DMS153 (cell line): ENCODE measurements at places on chromosomes 12 and 14.

GRCh38 chr14:60212503-60213371, 36.3 kb upstream of the PPM1A start:
- no peak for DNase-seq

- DNase-seq, result no peak
Measured at GRCh38 chr12:50246873-50247612, 36.3 kb downstream of the LIMA1 start.

DNA sequence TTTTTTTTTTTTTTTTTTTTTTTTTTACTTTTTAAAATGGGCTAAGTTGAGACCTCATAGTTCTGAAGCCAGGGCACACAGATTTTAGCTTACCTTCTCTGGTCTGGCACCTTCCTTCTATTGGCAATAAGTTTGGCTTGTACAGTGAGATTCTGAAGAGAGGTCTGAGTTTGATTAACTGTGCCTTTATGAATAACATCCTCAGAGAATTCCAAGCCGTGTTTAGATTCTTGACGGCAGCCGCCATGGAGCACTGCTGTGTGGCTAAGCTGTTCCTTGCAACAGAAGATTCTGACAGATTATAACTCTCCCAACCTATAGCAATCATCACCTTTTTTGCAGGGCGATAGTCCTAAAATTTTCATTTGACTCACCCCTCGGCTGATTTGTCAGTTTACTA, 354.9 kb upstream of the FAR2 start:
- no peak for DNase-seq

GRCh38 chr12:102702447-102703114, 214.5 kb downstream of the PAH start:
- DNase-seq, result no peak

DNA sequence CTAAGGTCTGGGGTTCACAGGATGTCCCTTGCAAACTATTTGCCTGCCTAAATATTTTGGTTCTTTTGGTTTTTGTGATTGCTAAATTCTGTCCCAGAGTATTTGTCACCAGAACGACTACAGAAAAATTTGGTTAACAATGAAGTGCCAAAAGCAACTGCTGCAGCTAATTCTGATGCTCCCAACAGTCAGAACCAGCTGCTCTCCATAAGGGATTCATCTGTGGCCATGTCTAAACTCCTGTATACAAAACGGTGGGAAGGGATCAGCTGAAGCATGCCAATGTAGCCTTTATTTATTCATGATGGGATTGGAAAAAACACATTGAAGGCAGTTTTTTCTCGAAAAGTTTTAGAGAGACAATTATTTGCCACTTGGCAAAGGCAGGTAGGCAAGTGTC, 29.3 kb upstream of the PELI2 start:
- DNase-seq, result no peak

DNA sequence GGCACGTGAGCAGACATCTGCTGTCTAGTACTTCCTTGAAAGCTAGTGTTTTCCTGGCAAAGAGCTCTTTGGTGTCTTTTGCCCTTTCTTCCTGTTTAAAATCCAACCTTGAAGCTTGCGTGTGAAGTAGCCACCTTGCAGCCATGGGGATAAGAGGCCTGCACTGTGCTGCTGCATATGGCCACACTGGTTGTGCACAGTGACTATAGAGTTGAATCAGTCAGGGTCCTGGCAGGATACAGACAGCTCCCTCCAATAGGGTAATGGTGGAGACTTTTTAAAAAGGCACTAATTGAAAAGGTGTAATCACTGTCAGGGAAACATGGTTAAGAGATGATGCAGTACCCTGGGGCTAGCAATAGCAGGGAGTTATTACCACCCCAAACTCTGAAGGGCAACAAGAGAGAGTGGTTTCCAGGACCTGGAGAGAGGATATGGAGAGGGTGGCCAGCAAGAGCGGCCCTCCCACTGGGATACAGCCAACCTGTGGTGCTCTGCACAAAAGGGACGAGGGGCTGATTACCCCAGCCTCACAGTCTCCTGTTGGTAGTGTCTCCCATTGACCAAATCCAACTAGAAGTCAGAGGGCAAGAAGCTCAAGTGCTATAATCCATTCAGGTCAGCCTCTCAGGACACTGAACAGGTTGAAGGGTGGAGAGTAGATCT, 4.8 kb upstream of the GLT8D2 start:
- DNase-seq, result no peak

DNA sequence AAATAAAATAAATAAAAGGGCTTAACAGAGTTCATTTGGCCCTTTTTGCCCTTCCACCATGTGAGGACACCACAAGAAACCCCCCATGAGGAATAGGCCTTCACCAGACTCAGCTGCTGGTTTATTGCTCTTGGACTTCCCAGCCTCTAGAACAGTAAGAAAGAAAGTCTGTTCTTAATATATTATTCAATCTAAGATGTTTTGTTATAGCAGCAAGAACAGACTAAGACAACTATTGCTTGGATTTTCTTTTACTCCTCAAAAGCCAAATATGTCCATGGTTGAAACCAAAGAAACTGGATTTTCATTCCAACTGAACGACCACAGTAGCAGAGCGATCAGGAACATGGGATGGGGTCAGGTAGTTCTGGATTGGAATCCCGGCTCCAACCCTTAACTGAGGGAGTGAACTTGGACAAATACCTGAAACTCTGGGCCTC, 157.2 kb upstream of the EEA1 start:
- no peak for DNase-seq

DNA sequence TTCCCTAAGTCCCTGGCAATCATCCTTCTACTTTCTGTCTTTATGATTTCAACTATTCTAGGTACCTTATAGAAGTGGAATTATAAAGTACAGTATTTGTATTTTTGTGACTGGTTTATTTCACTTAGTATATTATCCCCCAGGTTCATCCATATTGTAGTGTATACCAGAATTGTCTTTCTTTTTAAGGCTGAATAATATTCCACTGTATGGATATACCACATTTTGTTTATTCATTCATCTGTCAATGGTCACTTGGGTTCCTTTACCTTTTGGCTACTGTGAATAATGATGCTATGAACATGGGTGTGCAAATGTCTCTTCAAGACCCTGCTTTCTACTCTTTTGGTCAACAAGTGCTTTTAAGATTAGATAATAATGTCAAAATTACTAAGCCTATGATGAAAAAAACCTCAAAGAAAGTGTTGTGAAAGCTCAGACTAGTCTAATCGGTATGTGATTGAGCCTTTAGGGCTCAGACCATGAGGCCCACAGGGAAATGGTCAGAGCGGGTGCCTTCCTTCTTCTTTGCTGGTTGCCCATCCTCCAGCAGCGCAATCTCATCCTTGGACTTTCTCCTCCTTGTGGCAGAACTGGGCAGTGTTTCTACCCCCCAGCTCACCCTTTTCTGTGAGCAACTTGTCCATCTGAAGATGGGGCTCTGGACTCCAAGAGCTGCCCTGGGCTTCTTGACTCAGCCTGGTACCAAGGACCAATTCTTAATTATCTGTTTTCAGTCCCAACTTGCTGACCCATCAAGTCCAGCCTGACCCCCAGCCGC, 105.4 kb downstream of the TTC8 start:
- DNase-seq, result no peak

DNA sequence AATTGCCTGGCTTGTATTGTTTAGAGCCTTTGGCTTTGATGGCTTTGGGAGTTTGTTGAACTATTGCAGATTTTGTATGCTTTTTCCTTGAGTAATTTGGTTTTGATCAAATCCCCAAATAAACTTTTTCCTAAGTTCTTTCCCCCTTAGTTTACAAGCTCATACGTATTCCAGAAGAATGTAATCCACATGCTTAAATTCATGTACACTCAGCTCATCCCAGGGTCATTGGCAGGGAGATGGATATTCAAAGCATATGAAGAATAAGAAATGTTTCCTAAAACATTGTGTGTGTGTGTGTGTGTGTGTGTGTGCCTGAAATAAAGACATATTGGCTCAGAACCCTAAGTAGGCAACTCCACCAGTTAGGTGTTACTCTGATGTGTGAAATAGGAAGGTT, 89.4 kb downstream of the TMEM30B start:
- no peak for DNase-seq

GRCh38 chr12:58765653-58766512, 154.4 kb downstream of the LRIG3 start:
- DNase-seq, result peak; percentile 95

- no peak for DNase-seq
Measured at GRCh38 chr12:9977916-9978315, 6.7 kb downstream of the CLEC12A start.

- no peak for DNase-seq
Measured at GRCh38 chr12:75997658-75998057, 33.9 kb downstream of the PHLDA1 start.

GRCh38 chr12:54199034-54199433, 10.2 kb upstream of the SMUG1 start:
- DNase-seq, result no peak

DNA sequence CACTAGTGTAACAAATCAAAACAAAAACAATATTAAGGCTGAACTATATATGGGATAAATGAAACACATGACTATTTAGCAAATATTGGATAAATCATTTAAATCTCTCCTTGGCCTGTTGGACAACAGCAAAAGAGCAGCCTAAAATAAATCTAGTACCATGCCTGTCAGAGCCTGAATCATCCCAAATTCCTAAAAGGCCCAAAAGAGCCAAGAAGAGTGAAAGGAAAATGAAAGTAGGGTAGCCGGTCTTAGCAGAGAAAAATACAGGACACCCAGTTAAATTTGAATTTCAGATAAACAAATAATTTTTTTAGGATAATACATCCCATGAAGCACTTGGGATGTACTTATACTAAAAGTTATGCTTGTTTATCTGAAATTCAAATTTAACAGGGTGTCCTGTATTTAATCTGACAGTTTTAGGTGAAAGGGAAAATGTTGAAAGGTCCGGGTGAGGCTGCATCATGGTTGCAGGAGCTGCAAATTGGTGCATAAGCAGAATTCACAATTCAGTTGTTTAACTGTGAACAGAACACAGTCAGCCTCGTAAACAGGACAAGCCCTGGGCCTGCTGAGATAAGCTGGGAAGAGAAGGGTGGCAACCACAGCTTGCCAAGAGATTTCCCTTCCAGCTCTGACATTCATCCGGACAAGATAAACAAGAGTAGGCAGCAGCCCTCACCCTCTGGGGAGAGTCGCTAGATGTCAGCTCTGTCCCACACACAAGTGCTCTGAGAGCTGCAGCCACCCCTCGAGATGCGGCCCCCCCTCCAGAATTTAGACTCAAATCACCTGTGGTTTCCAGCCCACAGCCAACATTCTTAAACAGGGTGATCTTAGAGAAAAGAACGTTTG, 30.3 kb downstream of the DMAC2L start:
- peak; percentile 25 for DNase-seq

GRCh38 chr12:76964784-76965571, 86.2 kb upstream of the CSRP2 start:
- no peak for DNase-seq
